NCI-H774 (cell line): ENCODE measurements at places on chromosomes 1 and 21.
A peak's percentile ranks its signal among the peaks of the same experiment; 100 is the strongest.

GRCh38 chr1:2208309-2209239 is 14.0 kb upstream of the FAAP20 start:
- DNase-seq, result no peak

DNA sequence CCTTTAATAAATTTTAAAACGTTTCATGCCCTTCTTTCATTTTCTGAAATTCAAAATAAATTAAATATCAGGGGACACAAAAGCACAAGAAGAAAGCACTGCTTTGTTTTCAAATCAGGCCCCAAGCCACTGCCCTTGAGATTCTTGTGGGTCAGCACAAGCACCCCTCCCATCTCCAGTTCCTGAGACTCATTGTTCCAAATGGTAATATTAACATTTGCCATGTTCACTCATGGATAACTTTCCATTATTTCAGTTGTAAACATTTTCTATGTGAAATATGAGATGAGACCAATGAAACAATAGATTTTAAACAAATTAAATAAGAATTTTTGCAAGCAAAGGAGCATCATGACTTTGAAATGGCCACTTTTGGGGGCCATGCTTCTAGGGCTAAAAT is 7.7 kb downstream of the OVAAL start:
- no peak for DNase-seq

DNA sequence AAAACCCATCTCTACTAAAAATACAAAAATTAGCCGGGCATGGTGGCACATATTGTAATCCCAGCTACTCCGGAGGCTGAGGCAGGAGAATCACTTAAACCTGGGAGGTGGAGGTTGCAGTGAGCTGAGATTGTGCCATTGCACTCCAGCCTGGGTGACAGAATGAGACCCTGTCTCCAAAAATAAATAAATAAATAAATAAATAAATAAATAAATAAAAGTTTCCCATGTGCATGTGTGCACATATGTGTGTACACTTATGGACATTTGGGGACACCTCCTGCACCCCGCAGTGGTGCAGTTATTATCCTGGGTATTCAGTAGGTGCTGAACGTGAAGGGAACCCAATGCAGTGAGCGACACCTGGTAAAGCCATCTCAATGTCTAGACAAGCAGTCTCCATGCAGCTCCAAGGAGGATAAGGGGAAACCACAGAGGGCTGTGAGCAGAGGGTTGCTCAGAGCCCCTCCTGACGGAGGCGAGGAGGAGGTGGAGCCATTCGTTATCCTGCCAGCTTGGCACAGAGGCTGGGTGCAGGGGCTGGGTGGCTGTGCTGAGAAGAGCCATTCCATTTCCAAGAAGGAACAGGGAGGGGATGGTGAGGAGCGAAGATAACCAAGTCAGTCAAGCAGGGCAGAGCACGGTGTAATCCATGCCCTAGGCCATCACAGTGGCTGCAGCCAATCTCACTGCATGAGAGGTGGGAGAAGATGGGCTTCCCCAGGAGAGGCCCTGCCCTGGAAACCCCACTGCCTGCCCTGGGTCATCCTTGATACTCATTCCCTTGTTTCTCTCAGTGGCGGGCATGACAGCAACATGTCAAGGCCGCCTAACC is 25.6 kb downstream of the UBIAD1 start:
- no peak for DNase-seq

DNA sequence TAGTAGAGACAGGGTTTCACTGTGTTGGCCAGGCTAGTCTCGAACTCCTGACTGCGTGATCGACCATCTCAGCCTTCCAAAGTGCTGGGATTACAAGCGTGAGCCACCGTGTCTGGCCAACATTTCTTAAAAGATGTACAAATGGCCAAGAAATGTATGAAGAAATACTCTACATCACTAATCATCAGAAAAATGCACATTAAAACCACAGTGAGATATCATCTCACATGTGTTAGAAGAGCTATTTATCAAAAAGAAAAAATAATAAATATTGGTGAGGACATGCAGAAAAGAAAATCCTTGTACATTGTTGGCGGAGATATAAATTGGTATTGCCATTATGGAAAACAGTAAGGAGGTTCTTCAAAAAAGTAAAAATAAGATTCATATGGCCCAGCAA is 33.6 kb upstream of the TNFSF18 start:
- no peak for DNase-seq

- no peak for DNase-seq
Measured at GRCh38 chr1:11982010-11982392, 1.8 kb downstream of the MFN2 start.

DNA sequence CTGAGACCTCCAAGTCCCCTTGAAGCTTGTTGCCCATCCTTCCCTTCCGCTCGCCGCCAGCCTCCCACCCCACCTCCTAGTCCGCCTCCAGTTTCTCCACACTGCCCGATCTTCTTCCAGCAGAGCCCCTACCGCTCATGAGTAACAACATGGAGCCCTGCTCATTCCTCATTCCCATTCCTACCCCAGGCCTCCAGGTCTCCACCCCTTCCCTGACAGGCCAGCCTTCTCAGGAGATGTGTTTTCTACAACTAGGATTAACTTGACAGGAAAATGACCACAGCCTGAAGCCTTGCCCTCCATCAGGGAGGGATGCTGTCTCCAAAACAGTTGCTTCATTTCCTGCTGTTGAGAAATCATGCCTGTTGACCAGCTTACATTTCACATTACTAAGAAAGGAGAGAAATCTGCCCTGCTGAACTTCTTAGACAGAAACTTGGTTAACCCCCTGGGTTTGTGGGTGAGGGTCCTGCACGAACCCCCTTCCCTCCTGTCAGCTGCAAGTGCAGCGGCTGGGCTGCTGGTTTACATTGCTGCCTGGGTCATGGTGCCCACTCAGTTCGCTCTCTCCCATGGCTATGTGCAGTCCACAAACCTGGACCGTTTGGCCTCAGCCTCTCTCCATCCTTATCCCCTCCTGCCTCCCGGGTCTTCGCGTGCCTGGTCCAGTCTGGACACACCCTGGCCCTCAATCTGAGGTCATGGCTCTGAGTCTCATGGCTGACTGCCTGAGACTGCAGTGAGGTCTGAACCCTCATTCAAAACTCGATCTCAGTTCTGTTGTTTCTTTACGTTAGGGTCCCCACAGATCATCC is 16.1 kb upstream of the CHI3L1 start:
- no peak for DNase-seq

- DNase-seq, result no peak
Measured at GRCh38 chr21:42198929-42199867, 19.7 kb upstream of the ABCG1 start.

GRCh38 chr1:234927312-234927970 is 201.2 kb downstream of the TOMM20 start:
- no peak for DNase-seq

DNA sequence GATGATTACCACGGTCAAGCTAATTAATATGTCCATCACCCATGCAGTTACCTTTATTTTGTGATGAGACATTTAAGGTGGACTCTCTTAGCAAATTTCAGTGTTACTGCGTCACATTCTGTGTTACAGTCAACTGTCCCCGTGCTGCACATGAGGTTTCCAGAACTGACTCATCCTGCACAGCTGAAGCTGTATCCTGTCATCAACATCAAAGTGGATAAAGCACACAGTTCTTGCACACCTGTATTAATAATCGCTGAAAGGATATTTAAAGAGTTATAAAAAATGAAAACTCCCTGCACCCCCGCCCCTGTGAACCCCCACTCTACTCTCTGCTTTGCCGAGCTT is 3.4 kb upstream of the KRTAP10-5 start:
- no peak for DNase-seq

- no peak for DNase-seq
Measured at GRCh38 chr21:34344584-34344983, 19.2 kb upstream of the KCNE2 start.

DNA sequence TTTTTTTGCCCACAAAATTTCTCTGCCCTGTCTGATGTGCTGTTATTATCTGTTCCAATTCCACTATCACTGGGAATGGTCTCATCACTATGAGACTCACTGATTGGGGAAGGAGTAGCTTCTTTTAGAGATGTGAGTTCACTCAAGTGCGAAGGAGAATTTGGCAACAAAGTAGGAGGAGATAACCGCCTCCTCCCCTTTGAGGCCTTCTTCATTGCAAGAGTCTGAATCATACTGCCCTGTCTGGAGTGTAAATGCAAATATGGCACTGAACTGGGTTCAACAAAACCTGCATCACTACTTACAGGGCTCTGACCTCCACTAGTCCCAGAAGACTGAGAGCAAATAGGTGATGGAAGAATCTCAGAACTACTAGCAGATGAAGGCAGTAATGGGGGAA is 83.4 kb downstream of the ASH1L start:
- DNase-seq, result no peak

GRCh38 chr1:236692742-236693141 is 6.4 kb downstream of the ACTN2 start:
- DNase-seq, result no peak

DNA sequence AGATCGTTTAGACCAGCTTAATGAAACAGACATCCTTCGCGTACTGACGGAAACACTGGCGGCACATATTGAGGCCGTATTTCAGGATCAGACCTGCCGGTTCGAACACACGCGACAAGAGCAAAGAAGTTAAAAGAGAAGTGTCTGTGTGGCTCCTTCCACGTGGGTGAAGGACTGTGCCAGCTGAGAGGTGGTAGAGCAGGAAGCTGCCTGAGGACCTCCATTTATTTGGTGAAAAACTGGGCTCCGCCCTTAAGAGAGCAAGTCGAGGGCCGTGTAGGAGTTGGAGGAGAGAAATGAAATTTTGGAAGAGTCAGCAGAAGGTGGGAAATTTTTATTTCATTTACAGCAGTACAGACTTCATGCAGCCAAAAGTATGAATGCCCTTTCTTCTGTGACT is 38.8 kb upstream of the ADORA3 start:
- DNase-seq, result no peak

DNA sequence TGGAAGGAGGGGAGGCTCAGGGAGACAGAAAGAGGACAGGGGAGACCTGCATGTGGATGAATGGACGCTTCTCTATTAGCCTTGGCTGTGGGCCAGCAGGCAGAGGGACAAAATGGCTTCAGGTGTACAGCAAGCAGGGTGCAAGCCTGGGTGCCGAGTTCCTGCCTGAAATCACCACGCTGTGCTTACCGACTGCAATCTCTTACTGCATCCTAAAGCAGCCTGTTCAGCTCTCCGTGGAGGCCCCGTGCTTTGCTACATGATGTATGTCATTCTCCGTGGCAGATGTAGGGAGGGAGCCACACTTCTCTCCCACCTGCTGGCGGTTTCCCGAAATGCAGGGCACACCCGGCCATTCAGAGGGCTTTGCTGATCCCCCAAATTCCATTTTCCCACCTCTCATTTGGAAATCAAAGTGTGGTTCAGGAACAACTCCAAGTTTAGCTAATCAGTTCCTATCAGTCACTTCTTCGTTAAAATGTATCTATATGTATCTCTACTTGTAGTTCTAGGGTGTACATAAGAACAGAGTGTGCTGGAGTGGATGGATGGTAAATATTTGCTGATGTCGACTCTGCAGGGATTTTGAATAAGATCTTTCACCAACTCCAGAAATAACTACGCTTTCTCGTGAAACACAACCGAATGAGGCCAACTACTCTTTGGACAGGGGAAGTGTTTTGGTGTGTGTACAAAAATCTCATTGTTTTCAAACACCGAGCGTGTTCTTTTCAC is 122.3 kb upstream of the BACE2 start:
- DNase-seq, result peak; percentile 60

DNA sequence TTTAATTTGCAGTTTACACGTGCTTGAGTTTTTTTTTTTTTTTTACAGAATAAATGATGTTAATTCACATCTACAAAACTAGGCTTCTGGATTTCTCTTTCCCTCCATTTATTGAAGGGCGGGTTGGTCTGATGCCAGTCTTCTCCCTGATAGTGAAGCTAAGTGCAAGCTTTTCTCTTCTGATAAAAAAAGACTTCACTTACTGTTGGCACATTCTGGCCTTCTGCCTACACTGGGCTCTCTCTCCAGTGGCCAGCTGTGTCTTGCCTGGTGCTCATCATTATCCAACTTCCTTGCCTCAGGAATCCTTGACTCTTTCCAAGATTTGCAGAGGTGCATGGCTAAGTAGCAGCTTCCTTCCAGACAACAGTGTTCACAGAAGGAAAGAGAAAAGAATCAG is 7.6 kb upstream of the RAP1A start:
- no peak for DNase-seq

- no peak for DNase-seq
Measured at GRCh38 chr1:211345719-211346118, 19.1 kb downstream of the TRAF5 start.

DNA sequence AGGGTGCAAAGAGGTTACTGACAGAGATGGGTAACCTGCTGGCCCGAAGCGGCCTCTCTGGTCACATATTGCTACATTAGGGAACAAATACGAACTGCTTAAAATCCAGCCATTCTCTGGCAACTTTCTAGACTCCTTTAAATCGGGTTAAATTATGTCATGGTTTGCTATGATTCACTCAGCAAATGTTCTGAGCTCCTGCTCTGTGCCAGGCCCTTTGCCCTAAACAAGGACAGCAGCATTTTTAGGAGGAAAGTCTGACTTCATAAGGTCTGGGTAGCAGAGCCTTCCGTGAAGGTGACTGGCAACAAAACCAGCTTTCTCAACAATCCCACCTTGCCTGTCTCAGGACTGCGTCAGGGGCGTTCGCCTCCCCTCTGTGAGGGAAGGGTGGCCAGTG is 15.4 kb downstream of the ZP4 start:
- DNase-seq, result no peak

DNA sequence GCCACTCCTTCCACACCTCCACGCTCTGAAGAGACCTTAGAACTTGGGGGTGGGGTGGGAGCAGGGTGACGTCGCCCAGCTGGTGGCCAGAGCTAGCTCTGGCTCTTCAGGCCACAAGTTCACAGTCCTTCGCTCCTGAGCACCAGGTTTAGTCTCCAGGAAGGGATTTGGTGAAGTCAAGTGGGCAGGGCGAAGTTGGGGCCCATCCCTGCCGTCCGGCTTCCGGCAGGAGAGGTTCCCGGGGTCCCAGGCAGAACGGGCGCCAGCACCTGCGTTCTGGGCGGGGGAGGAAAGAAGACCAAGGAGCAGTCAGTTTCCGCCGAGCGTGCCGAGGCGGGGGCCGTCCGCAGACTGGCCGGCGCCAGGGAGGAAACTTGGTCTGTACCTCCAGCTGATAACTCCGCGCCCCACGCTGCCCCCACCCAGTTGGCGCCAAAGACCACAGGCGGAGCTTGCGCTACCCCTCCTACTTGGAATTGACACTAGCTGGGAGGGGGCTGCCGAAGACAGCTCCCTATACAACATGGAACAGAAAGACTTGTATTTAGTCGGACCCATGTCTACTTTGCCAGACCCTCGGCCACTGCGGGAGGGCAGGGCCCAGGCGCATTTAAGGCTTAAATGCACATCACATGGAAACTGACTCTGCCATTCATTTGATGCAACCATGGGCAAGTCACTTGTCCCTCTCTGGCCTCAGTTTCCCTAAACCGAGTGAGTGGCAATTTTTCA is 995 bp downstream of the ID3 start:
- DNase-seq, result no peak

GRCh38 chr1:35622510-35623178 is 18.7 kb downstream of the PSMB2 start:
- DNase-seq, result no peak

GRCh38 chr1:70003211-70003908 is 202.0 kb downstream of the LRRC40 start:
- no peak for DNase-seq
